ENCODE measurements at places on chromosomes 6 and 20. TPM values are rescaled to one million over a fixed set of nuclear protein-coding genes. Genes with fewer than 3 reads are reported as not detected.
A peak's percentile ranks its signal among the peaks of the same experiment; 100 is the strongest.

MUC22 gene
- not detected for total RNA-seq

CST7 gene
- total RNA-seq: not detected

SNRPB gene
- total RNA-seq: 82.7 TPM

HLA-DQB1 gene
- total RNA-seq: not detected

NKAIN4 gene
- total RNA-seq: not detected

CTCFL gene
- not detected for total RNA-seq

RNF8 gene
- total RNA-seq: 19.5 TPM

- H3K4me1 ChIP-seq: peaks cover 14% of the 10 kb centered on the region
- peak; percentile 86 for DNase-seq
- no peak overlapping the region for H3K4me3 ChIP-seq
Observed at GRCh38 chr6:43842231-43842794, 72.3 kb downstream of the VEGFA start.

- no peak overlapping the region for H3K27ac ChIP-seq
- no peaks in the 10 kb centered on the region for H3K36me3 ChIP-seq
- no peak for DNase-seq
- no peaks in the 10 kb centered on the region for H3K27me3 ChIP-seq
- no peaks in the 10 kb centered on the region for H3K4me1 ChIP-seq
- no peak overlapping the region for H3K4me3 ChIP-seq
Observed at GRCh38 chr6:84119277-84119676, 85.7 kb downstream of the MRAP2 start.

DNA sequence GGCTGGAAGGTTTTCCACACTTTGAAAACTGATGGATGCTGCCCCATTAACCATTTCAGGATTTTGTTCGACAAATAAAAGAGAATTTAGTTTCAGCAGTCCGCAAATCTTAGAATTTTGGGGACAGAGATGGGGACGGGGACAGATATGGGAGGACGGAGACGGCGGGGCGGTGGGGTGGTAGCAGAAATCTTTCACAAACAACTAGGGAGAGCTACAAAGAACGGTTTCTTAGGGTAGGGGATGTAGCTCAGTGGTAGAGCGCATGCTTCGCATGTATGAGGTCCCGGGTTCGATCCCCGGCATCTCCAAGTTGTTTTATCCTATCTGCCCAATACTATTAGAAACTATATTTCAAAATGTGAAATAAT lies 15.1 kb downstream of the HMGN4 start:
- no peaks in the 10 kb centered on the region for H3K27me3 ChIP-seq
- peak; percentile 56 for DNase-seq

- H3K36me3 ChIP-seq: no peaks in the 10 kb centered on the region
- H3K4me1 ChIP-seq: no peaks in the 10 kb centered on the region
- H3K27ac ChIP-seq: no peak overlapping the region
- H3K4me3 ChIP-seq: no peak overlapping the region
Observed at GRCh38 chr6:80921861-80922460, 815.5 kb downstream of the BCKDHB start.

DNA sequence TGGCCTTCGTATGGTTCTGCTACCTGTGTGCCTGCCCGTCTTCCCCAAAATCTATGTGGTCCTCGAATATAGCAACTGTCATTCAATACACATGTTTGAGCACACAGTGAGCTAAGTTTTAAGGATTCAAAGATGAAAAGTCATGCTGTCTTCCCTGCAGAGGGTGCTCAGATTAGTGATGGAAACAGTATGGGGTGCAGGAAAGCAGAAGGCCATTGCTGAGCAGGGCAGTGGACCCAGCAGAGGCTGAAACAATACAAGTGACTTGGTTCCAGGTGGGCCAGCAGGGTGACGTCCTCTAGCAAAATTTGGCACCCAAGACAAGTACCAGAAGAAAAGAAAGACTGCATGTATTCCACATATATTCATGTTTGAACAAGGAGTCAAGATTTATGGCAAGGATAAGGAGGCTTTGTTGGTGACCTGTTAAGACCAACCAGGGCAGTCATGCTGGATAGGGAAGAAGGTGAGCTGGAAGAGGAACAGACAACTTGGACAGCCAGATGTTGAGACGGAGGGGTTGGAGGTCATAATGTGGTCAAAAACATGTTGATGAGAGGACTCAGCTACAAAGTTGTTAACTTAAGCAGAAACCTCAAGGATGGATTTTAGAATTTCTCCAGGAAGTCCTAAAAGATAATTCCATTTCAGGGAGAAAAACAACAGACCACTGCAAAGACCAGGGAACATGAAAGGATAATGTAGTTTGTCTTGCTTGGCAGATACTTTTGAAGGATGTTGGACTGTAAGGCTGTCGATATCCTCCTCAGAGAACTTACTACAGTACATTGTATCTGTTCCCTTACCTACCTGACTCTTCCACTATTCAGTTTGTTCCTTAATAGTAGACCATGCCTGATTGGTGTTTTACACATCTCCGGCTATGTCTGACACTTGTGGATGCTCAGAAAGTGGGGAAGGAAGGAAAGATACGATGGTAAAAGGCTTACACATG lies 2.5 kb downstream of the HLA-DQA1 start:
- no peaks in the 10 kb centered on the region for H3K27me3 ChIP-seq
- no peaks in the 10 kb centered on the region for H3K36me3 ChIP-seq
- H3K27ac ChIP-seq: no peak overlapping the region
- no peaks in the 10 kb centered on the region for H3K4me1 ChIP-seq
- no peak overlapping the region for H3K4me3 ChIP-seq
- no peak for DNase-seq

- H3K36me3 ChIP-seq: no peaks in the 10 kb centered on the region
- H3K4me1 ChIP-seq: no peaks in the 10 kb centered on the region
- no peak overlapping the region for H3K27ac ChIP-seq
- DNase-seq: no peak
- no peak overlapping the region for H3K4me3 ChIP-seq
- H3K27me3 ChIP-seq: no peaks in the 10 kb centered on the region
Observed at GRCh38 chr6:134467620-134468019, 149.7 kb upstream of the SGK1 start.

GRCh38 chr6:21739838-21740237 lies 146.3 kb downstream of the SOX4 start:
- DNase-seq: no peak
- H3K4me3 ChIP-seq: no peak overlapping the region
- no peak overlapping the region for H3K27ac ChIP-seq
- no peaks in the 10 kb centered on the region for H3K27me3 ChIP-seq
- H3K36me3 ChIP-seq: no peaks in the 10 kb centered on the region
- peaks cover 3% of the 10 kb centered on the region for H3K4me1 ChIP-seq

DNA sequence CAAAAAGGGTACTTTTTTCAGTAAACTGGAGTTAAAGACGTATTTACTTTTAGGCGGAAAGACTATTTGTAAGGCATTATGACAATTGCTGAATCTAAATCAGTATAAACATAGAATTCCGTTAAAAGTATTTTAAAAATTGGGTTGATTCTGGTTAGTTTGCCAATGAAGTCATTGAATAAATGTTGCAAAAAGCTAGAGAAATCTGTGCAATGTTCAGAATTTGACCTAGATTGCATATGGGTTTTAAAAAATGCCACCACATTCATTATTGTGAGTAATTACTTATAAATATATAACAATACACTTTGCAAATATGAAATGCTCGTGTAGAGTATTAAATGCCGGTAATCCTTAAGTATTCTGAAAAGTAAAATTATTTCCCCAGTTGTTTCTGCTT lies 116.5 kb upstream of the EEF1E1 start:
- no peaks in the 10 kb centered on the region for H3K27me3 ChIP-seq
- H3K27ac ChIP-seq: no peak overlapping the region
- no peaks in the 10 kb centered on the region for H3K4me1 ChIP-seq
- no peak overlapping the region for H3K4me3 ChIP-seq
- no peaks in the 10 kb centered on the region for H3K36me3 ChIP-seq

GRCh38 chr6:147507162-147508041 lies 1.1 kb upstream of the SAMD5 start:
- H3K4me3 ChIP-seq: peak overlapping the region; percentile 81
- peak overlapping the region; percentile 23 for H3K27ac ChIP-seq
- no peaks in the 10 kb centered on the region for H3K36me3 ChIP-seq

DNA sequence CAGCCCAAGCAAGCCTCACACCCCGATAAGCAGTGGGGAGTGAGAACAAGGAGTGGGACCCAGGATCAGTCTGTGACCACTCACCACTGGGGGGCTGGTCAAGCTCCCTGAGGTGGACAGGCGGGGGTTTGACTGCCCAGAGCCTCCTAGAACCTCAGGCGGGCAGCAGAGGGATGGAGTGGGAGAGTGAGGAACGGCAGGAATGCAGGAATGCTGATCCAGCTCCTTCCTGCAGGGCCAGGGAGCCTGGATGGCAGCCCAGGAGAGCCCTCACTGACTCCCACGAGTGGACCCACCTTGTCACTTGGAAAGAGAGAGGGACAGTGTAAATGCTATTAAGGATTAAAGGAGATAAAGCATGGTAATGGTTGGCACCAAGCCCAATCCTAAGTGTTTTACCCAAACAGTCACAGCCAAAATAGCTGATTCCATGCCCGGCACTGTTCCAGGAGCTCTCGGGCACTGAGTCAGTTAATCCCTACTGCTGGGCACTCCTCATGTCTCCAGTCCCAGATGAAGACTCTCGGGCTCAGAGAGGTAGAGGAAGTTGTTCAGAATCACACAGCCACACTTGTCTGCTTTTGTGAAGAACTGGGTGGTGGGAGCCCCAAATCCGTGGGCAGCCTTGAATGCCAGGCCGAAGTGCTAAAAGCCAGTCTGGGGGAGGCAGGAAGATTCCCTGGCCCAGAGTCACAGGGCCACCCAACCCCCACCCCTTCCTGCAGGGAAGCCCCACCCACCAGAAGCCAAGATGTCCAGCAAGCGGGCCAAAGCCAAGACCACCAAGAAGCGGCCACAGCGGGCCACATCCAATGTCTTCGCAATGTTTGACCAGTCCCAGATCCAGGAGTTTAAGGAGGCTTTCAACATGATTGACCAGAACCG lies 3.1 kb downstream of the MYL9 start:
- peaks cover 23% of the 10 kb centered on the region for H3K36me3 ChIP-seq
- peak overlapping the region; percentile 75 for H3K27ac ChIP-seq
- H3K27me3 ChIP-seq: no peaks in the 10 kb centered on the region
- H3K4me3 ChIP-seq: no peak overlapping the region

Measured in fibroblast of lung (primary cell).